ENCODE measurements at places on chromosomes 13 and 19.
A peak's percentile ranks its signal among the peaks of the same experiment; 100 is the strongest.

- no peak for DNase-seq
Measured at GRCh38 chr13:91154558-91155353, 192.7 kb upstream of the MIR17HG start.

GRCh38 chr19:31356587-31357314 is 7.5 kb upstream of the TSHZ3 start:
- peak; percentile 33 for DNase-seq

GRCh38 chr19:32363632-32364031 is 18.2 kb downstream of the ZNF507 start:
- DNase-seq, result no peak

GRCh38 chr13:102645701-102646100 is 48.9 kb downstream of the TPP2 start:
- DNase-seq, result no peak

GRCh38 chr13:83819156-83819555 is 63.1 kb downstream of the SLITRK1 start:
- no peak for DNase-seq

GRCh38 chr13:66509175-66509574 is 721.0 kb downstream of the PCDH9 start:
- no peak for DNase-seq

- peak; percentile 98 for DNase-seq
Measured at GRCh38 chr19:12333162-12334159, at the start of gene ZNF563. Gene ZNF563 (minus strand): TSS chr19:12333633. CDS start chr19:12333482, 151 bp downstream.

- DNase-seq, result no peak
Measured at GRCh38 chr19:3851254-3852176, 17.3 kb downstream of the ZFR2 start.

DNA sequence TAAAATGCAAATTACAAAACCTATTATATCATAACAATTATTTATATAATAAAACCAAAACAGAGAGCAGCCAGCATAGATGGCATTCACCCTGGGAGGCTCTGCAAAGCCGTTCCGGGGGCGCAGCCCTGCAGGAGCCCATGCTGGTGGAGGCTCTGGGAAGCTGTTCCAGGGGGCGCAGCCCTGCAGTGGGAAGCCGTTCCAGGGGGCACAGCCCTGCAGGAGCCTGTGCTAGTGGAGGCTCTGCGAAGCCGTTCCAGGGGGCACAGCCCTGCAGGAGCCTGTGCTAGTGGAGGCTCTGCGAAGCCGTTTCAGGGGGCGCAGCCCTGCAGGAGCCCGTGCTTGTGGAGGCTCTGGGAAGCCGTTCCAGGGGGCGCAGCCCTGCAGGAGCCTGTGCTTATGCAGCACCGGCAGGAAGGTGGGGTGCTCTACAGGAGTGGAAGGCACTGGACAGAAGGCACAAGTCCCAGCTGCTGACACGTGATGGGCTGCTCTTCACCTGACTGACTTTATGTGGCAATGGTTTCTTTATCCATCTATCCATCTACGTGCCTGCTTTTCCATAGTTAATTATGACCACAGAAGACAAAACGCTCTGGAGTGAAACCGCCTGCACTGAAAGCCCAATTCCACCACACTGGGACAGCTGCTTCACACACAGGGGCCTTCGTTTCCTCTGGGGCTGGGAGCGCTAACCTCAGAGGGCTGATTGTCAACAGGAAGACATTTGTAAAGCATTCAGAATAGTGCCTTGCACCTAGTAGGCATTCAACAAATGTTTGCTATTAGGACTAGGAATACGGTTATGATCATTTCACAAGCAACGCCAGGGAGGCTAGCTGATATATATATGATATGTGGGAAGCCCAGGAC is 23.7 kb downstream of the PCID2 start:
- no peak for DNase-seq

GRCh38 chr13:96794669-96795068 is 199.6 kb downstream of the OXGR1 start:
- DNase-seq, result no peak

- DNase-seq, result no peak
Measured at GRCh38 chr19:32969549-32969948, 2.2 kb downstream of the CEP89 start.

- no peak for DNase-seq
Measured at GRCh38 chr19:41957838-41958366, 1.2 kb downstream of the RABAC1 start.

GRCh38 chr19:46644720-46645119 is 8.7 kb upstream of the GNG8 start:
- no peak for DNase-seq

DNA sequence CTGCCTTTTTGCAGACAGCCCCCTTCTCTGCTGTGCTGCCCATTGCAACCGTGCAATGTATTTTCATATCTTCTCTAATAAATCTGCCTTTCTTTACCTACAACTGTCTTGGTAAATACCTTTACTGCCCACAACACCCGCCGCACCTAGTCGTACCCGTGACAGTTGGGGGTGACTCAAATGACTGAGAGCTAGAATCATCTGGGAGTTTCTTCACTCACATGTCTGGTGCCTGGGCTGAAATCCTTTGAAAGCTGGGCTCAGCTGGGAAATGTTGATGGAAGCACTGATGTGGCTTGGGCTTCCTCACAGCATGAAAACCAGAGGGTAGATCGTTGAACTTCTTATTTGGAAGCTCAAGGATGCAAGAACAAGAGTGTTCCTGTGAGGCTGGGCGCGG is 2.8 kb upstream of the PNMA8A start:
- no peak for DNase-seq

GRCh38 chr13:30061217-30061616 is 210.8 kb upstream of the UBL3 start:
- DNase-seq, result no peak

GRCh38 chr13:23751195-23751594 is 138.0 kb downstream of the MIPEP start:
- DNase-seq, result no peak

DNA sequence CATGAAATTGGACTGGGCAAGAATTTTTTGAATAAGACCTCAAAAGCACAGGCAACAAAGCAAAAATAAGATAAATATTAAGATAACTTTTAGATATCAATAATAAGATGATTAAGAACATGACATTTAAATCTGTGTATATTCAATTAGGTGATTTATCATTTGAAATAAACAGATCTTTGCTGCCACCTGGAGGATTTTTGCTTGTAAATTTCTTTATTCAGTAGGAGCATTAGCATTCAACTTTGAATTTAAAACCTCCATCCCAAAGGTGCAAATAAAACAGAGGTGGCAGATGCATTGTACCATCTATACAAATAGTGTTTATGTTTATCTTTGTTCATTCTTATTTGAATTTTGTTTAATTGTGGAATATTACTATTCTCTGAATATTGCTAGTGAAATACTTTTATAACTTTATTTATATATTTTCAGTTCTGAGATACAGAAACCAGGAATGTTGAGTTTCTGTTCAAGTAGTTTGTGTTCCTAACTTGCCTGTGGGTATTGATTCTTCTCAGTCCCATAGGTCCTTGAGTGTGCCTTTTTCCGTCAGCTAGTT is 20.9 kb downstream of the COG6 start:
- DNase-seq, result no peak

- no peak for DNase-seq
Measured at GRCh38 chr13:33828431-33829129, 10.6 kb downstream of the RFC3 start.

GRCh38 chr13:38401276-38401675 is 51.6 kb downstream of the UFM1 start:
- no peak for DNase-seq

DNA sequence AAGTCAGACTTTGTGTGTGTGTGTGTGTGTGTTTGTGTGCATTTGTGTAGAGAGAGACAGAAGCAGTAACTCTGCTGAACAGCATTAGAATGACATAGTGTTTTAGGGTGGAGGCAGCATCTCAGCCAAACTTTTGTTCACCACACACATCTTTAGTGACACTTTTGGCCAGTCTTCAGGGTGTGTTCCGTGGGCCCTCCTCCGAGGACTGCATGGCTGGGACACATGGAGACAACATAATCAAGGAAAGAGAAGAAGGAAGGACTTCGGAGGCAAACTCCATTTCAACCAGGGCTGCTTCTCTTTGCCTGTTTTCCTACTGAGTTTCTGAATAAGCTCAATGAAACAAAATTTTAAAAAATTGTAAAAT is 205.1 kb downstream of the LHFPL6 start:
- no peak for DNase-seq

GRCh38 chr13:31947506-31947905 is 84.1 kb upstream of the FRY start:
- DNase-seq, result no peak

All from activated CD4-positive, alpha-beta T cell treated with anti-CD3 and anti-CD28 coated beads, Interleukin-2, amount 50 U/mL, for 24 hours (primary cell).